Midbrain (tissue), 1 donor: ENCODE measurements at places on chromosomes 7 and 10.
A peak's percentile ranks its signal among the peaks of the same experiment; 100 is the strongest.

GRCh38 chr7:16080131-16080530 lies 341.2 kb downstream of the CRPPA start:
- DNase-seq = no peak

- no peak for DNase-seq
Measured at GRCh38 chr7:80832006-80832405, 86.8 kb downstream of the SEMA3C start.

- DNase-seq = no peak
Measured at GRCh38 chr7:91949221-91950009, 8.8 kb downstream of the AKAP9 start.

DNA sequence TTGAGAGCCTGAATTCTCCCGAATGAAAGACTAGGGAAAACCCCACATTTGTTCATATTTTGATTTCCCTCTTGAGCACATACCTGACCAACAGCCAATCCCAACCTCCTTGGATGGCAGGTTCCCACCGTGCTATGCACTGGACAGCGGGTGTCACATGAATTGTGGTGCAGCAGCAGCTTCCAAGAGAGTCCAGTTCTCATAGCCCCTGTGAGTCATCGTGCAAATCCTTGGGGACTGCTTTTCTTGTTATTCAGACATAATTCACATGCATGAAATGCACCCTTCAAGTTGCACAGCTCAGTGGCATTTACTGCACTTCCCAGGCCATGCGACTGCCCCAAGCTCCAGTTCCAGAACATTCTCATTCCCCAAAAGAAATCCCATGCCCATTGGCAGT lies 67.8 kb upstream of the PPP2R2D start:
- no peak for DNase-seq

DNA sequence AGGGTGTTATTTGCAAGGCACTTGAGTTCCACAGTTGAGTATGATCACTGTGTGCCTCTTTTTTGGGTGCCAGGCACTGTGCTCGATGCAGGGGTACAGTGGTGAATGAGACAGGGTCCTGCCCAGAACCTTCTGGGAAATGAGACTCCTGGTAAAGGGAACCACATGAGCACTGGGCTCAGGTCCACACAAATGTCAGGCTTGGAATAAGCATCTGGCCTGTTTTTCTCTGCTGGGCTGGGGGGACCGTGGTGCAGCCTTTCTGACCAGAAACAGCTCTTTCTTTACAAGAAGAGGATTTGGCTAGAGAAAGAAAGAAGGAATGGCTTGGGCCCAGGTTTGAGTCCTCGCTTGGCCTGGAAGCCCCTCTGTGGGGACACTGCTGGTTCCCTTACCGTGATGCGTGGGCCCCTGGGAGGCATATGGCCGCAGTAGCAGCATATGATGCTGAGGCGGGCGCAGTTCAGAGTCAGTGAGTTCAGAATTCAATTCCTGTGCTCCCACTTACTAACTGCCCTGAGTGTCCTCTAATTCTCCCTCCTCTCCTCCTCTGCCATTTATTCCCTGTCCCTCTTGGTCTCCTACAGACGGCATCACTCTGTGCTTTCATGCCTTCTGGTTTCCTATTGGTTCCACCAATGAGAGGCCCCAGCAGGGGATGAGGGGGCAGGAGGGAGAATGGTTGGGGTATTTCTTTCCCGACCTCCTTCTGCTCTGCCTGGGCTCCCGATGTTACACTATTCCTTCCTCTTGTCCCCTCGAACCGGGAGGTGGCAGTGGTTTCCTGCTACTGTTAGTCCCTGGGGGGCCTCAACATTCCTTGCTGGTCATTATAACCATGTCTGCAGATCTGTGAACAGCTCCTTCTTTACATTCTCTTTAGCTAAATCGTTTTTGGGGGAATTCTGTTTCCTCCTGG lies 9.6 kb upstream of the KCP start:
- DNase-seq = peak; percentile 35
